ENCODE measurements at places on chromosomes 13 and 19.

DNA sequence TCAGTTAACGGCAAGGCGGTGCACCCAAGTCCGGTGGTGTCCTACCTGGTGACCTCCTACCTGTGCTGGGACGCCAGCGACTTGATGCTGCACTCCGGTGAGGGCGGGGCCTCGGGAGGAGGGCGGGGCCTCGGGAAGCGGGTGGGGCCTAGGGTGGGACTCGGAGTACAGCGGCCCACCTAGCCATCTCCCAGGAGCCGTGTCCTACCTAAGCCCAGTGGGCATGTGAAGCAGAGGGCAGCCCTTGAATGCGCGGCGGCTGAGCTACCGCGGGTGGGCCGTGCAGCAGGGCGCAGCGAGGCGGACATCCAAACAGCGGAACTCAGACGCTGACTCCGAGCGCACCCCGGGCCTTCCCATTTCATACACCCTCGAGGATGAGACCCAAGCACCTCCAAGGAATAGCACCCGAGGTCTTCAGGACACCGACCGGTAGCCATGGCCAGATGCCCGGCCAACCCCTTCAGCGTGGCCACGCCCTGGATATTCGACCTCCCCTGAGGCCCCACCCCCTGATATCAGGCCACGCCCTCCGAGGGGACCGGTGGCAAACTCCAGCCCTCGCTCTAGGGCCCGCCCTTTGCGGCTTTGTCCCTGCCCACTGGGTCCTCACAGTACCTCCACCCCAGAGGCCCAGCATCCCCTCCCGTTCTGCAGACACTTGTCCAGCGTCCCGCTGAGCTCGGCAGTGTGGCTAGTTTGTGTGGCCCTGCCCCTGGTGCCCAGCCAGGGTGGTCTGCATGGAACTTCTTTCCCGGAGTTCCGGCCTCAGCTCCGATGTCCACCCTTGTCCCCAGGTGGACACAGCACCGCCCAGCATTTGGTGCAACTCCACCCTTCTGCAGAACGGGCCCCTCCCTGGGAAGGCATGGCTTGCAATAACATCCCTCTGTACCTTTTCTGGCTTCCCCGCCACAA lies 5.4 kb downstream of the KLK1 start:
- DNase-seq = no peak

DNA sequence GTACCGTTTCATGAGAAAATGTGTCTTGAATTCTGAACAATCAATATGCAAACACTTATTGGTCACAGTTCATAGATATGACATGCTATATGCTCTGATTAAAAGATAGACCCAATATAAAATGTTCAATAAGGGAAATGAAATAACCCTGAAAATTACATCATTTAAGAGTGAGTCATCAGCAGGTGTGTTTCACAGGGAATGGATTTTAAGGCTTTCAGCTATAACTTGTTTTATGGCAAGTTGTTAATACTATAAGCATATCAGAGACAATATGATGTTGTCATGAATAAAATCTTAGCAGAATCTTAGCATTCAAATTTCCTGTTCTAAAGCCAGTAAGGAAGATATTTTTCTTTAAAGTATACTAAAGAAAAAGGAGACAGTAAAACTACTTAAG lies 483.4 kb upstream of the PCDH9 start:
- DNase-seq = no peak

DNA sequence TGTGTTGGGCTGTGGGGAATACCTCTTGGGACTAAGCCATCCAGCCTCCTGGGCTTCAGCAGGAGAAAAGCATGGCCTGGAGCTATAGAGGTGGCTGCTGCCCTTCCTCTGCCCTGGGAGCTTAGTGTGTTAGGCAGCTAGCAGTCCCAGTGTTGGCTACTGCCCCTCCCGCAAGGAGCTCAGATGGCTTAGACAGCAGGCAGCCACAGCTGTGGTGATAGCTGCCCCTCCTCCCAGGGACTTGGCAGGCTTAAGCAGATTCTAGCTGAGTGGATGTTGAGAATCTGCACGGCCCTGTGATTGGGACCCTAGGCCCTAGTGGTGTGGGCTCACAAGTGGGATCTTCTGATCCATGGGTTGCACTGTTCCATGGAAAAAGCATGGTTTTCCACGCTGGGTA lies 264.5 kb downstream of the TDRD3 start:
- no peak for DNase-seq

DNA sequence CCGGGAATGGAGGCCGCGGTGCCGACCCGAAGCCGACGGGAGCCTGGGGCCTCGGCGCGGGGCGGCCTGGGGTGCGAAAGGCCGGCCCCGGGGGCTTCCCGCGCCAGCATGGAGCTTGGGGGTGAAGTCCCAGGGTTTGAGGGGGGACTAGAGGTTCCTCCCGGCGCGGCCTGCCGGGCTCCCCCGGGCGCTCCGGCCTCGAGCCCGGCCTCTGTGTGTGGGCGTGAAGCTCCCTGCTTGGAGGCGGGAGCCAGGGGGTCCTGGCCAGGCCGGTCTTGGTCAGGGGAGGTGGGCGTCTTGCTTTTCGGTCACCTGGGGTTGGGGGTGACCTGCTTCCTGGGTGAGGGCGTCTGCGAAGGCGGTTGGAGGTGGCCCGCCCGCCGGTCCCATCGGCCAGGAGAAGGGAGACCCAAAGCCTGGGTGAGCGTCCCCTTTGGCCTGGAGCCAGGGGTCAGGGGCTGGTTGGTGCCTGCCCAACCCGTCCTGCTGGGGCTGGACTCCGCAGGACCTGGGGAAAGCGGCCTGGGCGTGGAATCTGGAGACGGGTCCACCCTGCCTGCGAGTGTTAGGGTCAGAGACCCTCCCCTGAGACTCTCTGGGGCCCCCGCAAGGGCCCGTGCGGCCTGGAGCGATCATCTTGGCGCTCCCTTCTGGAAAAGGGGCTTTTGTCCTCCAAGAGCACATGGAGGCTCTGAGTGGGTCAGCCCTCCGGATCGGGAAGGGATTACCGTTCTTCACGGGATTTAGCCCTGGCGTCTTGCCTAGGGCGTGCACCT lies 535 bp downstream of the BSG start:
- peak; percentile 52 for DNase-seq

GRCh38 chr19:17683078-17683477 lies 5.1 kb downstream of the UNC13A start:
- no peak for DNase-seq

- DNase-seq = no peak
These were observed 50.4 kb downstream of the MYO9B start for GRCh38 chr19:17125728-17126677.

- no peak for DNase-seq
These were observed 1487.7 kb downstream of the EFNB2 start for GRCh38 chr13:105047676-105048295.

- DNase-seq = no peak
These were observed 3.6 kb upstream of the MYDGF start for GRCh38 chr19:4673726-4674125.

GRCh38 chr13:21134475-21134874 lies 41.9 kb downstream of the SKA3 start:
- DNase-seq = no peak

DNA sequence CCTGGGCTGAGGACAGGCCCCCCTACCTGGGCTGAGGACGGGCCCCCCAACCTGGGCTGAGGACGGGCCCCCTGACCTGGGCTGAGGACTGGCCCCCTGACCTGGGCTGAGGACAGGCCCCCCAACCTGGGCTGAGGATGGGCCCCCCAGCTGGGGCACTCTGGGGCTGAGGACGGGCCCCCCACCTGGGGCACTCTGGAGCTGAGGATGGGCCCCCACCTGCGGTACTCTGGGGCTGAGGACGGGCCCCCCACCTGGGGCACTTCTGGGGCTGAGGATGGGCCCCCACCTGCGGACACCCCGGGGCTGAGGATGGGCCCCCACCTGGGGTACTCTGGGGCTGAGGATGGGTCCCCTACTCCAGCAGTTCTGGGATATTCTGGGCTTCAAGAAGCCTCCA lies 65.5 kb downstream of the RASA3 start:
- DNase-seq = no peak

GRCh38 chr13:34452831-34453230 lies 489.2 kb upstream of the NBEA start:
- DNase-seq = no peak

- peak; percentile 91 for DNase-seq
These were observed 17.7 kb downstream of the RFX2 start for GRCh38 chr19:6092329-6093286.

DNA sequence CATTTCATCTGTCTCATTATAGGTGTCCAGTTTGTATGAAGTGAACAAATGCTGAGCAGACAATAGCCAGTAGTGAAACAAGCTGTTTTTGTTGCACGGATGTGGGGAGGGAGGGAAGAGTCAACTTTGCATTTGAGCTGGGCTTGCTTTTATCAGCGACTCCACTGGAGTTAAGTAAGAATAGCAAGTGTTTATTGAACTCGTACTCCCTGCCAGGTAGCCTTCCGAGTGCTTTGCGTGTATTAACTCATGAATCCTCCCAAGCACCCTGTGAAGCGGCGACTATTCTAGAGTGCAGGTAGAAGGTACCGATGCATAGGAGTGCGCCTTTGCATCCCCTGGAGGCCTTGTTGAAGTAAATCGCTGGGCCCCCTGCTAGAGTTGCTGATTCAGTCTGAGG lies 4.7 kb upstream of the ZNF444 start:
- no peak for DNase-seq

- no peak for DNase-seq
These were observed 230.7 kb upstream of the SPRY2 start for GRCh38 chr13:80571346-80572307.

DNA sequence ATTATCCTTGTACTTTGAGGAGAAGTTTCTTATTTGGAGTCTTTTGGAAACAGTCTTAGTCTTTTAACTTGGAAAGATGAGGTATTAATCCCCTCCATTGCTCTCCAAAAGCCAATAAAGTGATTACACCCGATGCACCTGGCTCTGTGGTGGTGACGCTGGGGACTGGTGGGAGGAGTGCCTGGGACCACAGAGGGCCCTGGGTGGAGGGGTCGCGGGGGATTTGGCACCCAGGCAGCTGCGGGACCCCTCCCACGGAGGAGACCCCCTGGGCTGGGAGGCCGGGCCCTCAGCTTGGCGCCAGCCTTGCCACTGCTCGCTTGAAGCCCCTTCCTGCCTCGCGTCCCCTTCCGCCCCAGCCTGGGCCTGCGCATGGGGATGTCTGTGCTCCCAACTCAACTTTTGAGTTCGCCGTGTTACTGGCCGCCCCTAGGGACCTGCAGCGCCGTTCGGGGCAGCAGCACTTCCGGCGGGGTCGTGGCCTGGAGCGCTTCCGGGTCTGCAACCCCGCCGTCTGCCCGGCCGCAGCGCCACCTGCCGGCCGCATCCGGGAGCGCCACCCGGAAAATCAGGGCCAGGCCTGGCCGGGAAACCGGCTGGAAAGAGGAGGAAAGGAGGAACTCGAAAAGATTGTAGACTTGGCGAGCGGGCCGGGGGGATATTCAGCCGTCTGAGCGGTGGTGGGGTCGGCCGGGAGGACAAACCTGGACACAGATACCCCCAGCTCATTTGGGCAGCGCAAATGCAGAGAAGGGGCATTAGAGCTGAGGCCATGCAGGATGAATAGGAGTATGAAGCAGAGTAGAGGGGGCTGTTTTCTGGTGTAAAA lies 8.4 kb downstream of the PEAK3 start:
- DNase-seq = peak; percentile 63

- DNase-seq = no peak
These were observed 68.7 kb downstream of the LIG4 start for GRCh38 chr13:108146642-108147041.

DNA sequence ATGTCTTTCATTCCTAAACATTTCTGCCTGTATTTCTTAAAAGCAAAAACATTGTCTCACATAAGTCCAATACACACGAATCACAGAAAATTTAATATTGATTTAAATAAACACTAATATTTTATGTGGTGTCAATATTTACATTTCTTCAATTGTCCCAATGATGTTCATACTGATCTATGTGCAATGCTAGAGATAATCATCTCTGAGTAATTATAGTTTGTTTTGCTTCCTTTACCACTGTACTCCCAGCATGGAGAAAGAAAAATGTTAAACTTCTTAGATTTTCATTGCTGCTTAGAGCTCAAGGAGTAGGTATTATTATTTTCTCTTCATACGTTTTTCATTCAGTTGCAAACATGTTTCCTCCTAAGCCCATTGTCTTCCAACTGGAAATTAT lies 434.2 kb upstream of the PRR20A start:
- no peak for DNase-seq

GRCh38 chr19:56972291-56972841 lies 131.8 kb upstream of the PEG3 start:
- DNase-seq = no peak

DNA sequence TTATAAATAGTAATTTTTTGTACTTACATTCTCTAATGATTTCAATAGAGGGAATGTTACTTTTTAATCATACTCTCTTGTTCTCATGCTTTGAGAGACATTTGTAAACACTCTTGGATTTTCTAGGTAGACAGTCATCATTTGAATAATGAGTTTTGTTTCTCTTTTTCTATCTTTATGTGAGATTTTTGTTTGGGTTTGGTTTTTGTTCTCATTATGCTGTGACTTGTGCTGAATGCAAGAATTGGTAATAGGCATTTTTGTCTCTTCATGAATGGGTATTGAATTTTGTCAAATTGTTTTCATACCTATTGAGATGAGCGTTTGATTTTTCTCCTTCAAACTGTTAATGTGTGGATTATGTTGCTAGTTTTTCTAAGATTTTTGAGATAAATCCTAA lies 56.8 kb upstream of the GPR183 start:
- no peak for DNase-seq

- DNase-seq = no peak
These were observed 705.5 kb upstream of the PCDH9 start for GRCh38 chr13:67935626-67936025.

DNA sequence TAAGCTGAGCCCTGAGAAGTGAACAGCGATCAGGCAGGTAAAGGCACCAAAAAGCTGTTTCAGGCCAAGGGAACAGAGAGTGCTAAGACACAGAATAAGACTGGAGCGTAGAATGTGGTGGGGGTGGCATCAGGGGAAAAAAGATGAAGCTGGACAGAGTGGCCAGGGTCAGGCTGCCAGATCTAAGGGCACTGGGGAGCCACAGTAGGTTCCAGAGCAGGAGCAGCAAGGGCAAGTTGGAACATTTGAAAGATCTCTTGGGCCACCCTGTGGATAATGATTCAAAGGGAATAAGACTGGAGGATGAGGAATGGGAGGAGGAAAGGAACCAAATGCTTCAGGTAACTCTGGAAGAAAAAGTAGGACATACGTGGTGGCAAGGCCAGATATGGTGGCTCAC lies 6.5 kb upstream of the PLIN3 start:
- DNase-seq = no peak

DNA sequence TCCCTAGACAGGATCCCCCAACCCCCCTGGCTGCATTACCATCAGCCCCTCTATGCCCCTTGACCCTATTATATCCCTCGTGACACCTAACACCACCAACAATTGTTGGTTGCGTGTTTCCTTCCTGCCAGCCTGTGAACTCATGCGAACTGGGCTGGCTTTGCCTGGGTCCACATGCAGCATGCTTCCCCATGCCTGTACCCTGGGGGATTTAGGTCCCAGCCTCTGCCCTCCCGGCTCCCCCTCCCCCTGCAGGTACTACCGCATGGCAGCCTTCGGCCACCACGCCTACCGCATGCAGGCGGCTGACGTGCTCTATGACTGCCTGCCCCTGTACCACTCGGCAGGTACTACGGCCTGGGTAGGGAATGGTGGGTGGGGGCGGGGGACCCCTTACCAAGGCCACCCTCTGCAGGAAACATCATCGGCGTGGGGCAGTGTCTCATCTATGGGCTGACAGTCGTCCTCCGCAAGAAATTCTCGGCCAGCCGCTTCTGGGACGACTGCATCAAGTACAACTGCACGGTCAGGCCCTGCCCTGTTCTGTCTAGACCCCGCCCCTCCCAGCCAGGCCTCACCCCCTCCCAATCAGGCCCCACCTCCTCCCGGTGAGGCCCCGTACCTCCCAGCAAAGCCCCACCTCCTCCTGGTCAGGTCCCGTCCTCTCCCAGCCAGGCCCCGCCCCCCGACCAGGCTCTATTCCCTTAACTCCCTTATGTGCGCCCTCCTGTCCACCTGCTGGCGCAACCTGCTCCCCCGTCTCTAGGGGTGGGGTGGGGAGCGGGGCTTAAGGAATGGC lies 18.5 kb downstream of the SLC27A1 start:
- DNase-seq = no peak

Data from AG10803 (cell line).